ENCODE measurements at places on chromosomes 3 and 15.

- no peak for DNase-seq
Observed at GRCh38 chr15:99275525-99276128, 24.3 kb downstream of the LRRC28 start.

DNA sequence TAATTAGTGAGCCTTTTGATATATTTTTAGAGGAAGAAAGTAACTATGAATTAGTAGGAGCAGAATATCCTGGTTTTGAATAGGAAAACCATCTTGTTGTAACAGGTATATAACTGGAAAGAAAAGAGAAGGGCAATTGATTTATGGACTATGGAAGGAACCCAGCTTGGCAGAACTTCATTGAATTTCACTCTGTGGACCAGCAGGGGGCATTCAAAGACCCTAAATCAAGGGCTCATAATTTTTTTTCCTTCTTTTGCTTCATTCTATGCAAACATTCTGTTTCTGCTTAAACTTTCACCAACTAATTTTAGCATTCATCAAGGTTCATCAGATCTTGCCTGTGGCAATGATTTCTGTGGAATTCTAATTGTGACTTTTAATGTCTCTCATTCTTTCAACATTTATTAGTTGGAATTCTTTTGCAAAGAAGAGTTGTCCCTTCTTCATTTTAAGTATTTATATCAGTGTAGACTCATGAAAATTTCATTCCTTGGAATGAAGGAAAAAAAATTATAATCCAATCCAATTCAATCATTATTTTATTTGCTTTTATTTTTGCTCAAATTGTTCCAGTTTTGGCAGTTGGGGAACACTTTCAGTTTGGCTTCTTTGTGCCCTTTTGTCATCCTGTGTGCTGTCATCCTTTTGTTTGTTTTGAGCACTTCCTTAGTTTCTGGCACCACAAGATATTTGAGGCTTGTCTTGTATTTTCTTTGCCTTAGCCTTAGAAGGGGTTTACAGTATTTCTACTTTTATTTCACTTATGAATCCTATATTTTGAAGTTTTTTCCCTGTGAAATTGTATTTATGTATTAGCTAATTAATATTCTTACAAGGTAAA is 30.4 kb downstream of the NXPE3 start:
- no peak for DNase-seq

- DNase-seq, result no peak
Observed at GRCh38 chr3:124783696-124784095, 53.4 kb downstream of the UMPS start.

DNA sequence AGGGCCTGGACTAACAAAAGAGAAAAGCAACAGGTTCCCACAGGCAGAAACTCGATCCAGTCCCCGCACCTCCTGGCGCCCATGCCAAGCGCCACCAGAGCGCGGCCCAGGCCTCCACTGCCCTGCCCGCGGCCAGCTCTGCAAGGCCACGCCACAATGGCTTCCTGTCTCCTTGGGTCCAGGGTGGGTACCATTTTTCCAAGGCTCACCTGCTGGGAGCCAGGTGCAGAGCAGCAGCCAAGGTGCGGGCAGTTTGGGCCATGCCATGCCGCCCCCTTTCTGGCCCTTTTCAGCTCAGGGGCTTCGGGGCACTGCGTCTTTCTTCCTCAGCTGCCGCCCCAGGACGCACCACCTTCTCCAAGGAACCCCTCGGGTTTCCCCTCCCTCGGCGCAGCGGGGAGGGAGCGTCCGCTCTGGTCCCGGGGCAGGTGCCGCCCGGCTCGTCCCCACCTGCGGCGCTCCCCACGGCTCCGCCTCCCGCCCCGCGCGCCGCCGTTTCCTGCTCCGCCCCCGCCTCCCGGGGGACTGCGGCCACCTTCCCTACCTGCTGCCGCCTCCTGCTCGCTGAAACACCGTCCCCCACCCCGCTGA is at the start of gene ILDR1:
ILDR1 (minus strand) TSS at position 437 of the 591 bp plus-strand sequence; CDS start at position 267, 170 bp downstream.
- no peak for DNase-seq

- DNase-seq, result no peak
Observed at GRCh38 chr15:69119683-69120395, 40.6 kb upstream of the GLCE start.

GRCh38 chr3:73848173-73848906 is 223.6 kb upstream of the PDZRN3 start:
- no peak for DNase-seq

DNA sequence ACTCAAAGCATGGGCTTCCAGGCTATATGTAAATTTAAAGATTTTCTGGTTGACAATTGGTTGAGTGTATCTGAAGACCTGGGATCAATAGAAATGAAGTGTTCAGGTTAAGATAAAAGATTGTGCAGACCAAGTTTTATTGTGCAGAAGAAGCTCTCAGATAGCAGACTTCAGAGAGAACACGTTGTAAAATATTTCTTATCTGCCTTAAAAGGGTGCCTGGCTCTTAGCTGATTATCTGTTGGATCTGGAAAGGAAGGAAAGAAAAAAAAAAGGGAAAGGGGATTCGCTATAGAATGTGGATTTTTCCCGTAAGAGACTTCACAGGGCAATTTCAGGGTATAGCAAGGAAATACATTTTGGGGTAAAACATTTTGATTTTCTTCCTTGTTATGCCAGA is 523.2 kb downstream of the EDEM1 start:
- no peak for DNase-seq

DNA sequence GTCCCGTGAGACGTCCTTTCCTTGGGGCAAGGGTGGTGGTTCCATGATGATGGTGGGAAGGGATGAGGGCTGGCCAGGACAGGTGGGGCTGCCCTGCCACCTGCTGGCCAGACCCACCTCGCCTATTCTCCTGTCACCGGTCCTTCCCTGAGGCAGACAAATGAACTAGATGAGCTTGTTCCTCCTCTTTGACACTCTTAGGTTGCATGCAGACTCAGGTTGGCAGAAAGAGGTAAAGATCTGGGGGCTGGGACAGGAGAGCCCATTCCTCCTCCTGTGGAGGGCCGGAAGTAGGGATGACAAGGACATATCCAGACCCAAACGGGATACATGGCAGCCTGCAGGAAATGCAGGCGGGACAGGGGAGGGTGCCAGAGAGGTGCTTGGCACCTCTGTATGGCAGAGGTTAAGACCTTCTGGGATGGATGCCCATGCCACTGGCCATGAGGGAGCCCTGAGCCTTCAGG is 38.6 kb downstream of the ACSBG1 start:
- no peak for DNase-seq

GRCh38 chr3:63975723-63976122 is 47.6 kb downstream of the PSMD6 start:
- no peak for DNase-seq

DNA sequence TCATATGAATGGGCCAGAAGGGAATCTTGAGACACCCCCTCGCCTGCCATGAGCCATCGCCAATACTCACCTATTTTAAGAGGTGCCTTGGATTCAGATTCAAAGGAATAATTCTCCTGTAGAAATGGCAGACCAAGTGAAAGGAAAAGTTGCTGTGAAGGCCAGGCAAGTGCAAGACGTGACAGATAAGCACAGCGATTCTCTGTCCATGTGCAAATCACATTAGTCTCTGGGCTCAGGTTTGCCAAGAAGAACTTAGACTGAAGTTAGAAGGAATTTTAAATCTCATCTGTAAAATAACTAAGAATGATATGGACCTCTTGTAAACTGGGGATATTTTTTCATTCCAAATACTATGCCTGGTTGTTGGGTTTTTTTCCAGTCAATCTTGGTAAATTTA is 173.6 kb downstream of the UACA start:
- no peak for DNase-seq

DNA sequence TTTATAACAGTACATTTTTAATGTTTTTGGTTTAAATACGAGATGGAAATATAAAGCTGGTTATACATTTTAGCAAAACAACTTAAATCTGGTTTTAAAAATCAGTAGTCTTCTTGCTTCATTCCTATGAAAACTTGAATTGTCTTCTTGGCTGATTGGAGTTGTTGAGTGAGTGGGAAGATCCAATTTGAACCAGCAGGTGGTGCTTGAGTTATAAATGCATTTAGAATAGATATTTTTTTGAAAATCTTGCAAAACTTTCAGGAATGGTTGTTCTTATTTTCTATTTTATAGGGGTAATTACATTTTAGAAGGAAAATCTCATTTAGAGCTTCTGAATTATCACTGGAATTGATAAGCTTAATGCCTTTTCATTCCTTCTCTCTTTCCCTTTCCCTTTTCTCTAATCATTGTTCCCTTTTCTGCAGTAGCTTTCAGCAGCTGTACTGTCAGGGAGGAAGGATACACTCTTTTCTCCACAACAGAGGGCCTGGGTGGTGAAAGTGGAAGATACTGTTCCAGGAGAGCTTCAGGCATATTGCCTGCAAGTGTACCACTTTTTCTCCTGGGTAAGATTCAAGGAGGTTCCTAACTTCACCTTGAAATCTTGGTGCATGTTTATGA is 335.6 kb downstream of the NLGN1 start:
- DNase-seq, result no peak

GRCh38 chr3:133746712-133747066 is 496 bp downstream of the TF start:
- no peak for DNase-seq

GRCh38 chr3:40035177-40035576 is 225.8 kb downstream of the MYRIP start:
- no peak for DNase-seq

DNA sequence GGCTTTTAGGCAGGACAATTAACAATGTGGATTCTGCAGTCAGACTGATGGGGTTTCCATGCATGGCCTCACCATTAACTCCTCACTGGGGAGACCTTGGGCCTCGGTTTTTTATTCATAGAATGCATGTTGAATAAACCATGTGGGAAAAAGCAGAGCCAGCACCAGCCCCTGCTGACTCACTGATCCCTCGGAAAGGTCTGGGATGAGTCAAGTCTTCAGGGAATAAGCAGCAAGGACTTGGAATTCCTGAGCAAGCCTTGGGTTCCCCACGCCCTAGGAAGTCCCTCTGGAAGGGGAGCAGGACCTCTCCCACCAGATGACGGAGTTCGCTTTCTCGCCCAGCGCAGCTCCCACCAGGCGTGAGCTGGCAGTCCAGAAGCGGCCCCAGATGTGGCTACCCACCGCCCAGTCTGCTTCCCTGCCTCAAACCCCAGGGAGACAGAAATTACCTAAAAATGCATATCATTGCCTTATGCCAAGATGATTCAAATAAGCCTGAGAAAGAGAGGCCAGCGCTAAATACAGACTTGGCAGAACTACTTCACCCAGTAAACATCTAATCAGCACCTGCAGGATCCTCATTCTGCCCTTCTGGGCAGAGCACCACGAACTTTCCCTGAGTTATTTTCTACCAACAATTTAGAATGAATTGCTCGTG is 45.4 kb downstream of the BTD start:
- peak; percentile 98 for DNase-seq

DNA sequence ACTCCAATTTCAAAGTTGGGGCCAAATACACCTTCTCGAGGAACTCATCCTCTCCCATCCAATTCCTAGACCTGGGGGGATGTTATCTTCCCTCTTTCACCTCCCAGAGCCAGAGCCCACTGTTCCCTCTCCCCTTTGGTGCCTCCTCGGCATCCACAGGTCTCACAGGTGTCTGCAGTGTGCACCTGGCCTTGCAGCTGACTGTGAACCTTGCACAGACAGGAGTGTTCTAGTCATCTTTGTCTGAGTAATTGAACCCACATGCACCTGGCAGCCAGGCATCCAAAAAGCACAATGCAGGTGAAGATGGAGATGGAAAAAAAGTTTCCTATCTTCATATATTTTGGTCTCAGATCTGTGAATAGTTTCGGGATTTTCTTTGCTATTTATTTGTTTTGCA is 30.8 kb downstream of the PCOLCE2 start:
- no peak for DNase-seq

GRCh38 chr3:155870945-155871745 is 695 bp downstream of the GMPS start:
- no peak for DNase-seq

GRCh38 chr15:34942363-34942762 is 27.2 kb downstream of the AQR start:
- DNase-seq, result peak; percentile 16

- DNase-seq, result no peak
Observed at GRCh38 chr3:194025119-194025518, 110.8 kb upstream of the HES1 start.

- no peak for DNase-seq
Observed at GRCh38 chr3:71785532-71786216, 726 bp upstream of the PROK2 start.

- no peak for DNase-seq
Observed at GRCh38 chr3:179848711-179849110, 188.0 kb downstream of the PEX5L start.
